Stimulated activated CD8-positive, alpha-beta memory T cell treated with anti-CD3 and anti-CD28 coated beads, Interleukin-2, amount 100 ng/mL, for 1 hour (primary cell): ENCODE measurements at places on chromosomes 1 and 21.

GRCh38 chr1:94871031-94871430 is 50.9 kb downstream of the SLC44A3 start:
- DNase-seq = no peak

DNA sequence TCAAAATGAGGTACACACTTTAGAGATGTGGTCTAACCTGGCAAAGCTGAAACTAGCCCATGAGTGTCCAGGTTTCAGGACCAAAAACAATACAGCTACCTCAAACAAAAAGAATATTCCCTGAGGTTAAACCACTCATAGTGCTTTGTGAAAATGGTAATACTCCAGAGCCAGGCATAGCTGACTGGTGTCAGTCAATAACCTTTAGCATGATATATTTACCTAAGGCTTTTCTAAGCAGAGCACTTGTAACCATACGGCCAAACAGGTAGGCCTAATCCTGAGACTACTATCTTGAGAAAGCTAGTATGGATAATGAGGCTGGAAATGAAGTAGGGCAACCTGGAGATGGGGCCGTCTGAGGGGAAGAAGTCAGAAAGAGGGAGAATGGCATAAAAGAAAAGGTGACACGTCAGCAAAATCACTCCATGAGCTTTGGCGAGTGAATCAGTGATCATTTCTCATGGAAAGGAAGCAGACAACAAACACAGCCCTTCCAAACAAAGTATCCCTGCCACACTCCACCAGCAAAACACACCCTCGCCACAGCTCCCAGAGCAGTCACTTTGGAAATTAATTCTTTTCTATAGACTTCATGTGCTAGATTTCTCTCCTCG is 1.7 kb upstream of the LRRC52 start:
- no peak for DNase-seq

- no peak for DNase-seq
Measured at GRCh38 chr1:57362480-57362879, 61.4 kb downstream of the DAB1 start.

DNA sequence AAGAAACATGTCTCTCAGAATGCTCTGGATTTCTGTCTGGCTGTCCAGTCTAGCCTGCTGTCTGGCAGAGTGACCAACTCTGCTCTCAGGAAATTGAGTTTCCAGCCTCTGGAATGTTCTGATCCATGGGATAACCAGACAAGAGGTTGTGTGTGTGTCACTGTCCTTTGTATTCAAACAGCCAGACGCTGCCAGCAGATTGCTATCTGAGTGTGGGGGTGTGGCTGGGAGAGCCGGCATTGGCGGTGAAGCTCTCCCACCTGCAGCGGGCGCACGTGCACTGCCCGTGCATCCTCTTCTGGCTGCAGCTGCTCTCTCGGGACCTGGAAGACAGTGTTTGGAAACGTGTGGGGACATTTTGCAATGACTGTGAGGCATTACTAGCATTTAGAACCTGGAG is 26.1 kb downstream of the PKP1 start:
- DNase-seq = no peak

DNA sequence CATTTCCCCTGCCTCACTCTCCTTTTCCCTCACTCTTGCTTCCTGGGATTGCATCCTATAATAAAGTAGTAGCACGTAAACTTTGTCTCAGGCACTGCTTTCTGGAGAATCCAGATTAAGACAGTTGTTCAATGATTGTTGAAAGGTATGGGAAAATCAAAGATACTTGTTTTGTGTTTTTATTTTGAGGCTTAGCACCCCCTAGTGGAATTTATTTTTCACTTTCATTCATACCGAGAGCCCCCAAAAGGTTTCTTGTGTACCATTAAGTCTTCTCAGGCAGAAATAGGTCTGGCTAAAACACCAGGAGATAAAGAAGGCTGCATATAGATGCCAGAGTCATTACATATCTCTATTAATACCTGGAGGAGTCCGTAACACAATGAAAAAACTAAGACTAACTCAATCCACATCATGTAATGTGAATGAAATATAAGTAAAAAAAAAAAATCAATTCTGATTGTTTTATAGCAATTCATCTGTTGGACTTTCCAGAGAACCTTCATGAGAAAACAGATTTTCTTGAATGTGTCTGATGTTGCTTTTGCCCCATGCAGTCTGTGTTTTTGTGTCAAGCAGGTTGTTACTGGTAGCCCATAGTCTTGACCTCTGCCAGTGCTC is 103.5 kb downstream of the RPE65 start:
- DNase-seq = no peak

DNA sequence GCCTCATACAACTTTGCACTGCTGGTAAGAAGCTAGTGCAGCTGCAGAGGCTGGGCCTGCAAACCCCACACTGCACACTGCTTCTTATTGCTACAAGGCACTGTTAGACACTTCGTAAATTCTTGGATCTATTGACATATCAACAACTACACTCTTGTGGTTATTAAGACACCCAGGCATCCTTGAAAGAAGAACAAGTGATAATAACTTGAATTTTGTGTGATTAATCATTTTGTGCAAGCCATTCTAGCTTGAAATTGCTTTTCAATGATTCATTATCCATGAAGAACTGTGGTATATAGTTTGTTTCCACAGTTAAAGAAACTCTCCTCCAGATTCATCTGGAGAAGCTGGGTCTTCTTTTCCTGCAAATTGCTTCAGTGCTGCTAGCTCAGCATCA is 33.7 kb upstream of the IFI44L start:
- DNase-seq = no peak

GRCh38 chr1:222455188-222455879 is 92.6 kb downstream of the HHIPL2 start:
- DNase-seq = peak; percentile 69
